ENCODE measurements at places on chromosomes 6 and 20.

GRCh38 chr20:16914277-16914676 is 166.1 kb downstream of the OTOR start:
- DNase-seq, result no peak

DNA sequence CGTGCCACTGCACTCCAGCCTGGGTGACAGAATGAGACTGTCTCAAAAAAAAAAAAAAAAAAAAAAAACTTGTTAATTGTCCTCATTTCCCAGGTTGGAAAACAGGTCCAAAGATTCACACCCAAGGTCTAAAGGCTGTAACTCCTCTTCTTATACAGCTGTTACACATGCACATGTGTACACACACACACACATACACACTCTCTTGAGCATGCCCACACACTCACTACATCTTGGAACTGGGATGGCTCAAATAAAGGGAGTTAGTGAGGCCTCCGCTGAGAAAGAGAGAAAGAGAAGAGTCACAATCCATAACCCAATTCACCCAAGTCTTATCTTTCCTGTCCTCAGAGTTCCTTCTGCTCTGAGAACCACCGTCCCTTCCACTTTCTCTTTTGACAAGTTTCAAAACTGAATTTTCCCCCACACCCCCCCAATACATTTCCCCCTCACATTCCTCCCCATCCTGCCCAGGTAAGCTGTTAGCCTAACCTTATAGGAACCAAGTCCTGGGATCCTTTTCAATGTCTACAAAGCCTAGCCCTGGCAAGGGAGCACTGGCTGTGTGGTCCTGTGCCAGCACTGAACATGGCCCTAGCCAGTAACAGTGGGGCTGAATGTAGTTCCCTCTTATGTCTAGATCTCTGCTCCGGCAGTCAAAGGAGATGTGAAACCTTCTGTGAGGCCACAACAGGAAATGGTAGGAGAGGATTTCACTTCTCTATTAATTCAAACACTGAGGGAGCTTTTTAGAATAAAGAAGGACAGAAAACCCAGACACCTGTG is 3.2 kb upstream of the HLA-DMB start:
- no peak for DNase-seq

- DNase-seq, result no peak
These were observed 2.5 kb downstream of the CST7 start for GRCh38 chr20:24951536-24952083.

GRCh38 chr20:48921883-48922820 is 641 bp downstream of the ARFGEF2 start:
- DNase-seq, result no peak

DNA sequence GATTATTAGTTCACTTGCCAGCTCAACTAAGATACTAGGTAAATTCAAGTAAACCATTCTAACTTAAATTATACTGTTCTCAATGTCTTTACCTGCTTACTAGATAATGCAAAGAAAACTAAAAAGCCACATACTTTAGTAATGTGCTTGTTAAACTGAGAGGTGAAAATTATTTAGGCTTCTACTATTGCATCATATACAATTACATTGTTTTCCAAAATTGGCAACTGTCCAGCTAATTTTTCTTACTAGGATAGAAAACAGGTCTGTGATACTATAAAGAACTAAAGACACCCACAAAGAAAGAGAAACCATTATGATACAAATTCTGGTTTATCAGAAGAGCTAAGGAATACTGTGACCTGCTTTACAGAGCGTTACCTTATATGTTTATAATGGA is 45.6 kb upstream of the ALDH8A1 start:
- no peak for DNase-seq

- DNase-seq, result no peak
These were observed 16.7 kb downstream of the ACOT13 start for GRCh38 chr6:24683297-24684296.

DNA sequence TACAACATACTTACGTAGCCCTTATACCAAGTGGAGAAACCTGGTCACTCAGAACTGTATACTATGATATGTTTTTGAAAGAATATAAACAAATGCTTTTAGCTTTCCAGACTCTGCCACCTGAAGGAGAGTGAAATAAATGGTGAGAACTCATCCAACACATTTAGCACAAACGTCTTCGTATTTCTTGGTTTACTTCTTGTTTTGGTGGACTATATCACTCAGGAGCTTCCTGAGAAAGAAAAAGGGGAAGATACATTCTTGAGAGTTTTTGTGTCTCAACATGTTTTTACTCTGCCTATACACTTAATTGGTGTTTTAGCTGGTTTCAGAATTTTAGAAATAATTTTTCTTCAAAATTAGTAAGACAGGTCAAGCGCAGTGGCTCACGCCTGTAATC is 19.4 kb upstream of the CTAGE9 start:
- no peak for DNase-seq

DNA sequence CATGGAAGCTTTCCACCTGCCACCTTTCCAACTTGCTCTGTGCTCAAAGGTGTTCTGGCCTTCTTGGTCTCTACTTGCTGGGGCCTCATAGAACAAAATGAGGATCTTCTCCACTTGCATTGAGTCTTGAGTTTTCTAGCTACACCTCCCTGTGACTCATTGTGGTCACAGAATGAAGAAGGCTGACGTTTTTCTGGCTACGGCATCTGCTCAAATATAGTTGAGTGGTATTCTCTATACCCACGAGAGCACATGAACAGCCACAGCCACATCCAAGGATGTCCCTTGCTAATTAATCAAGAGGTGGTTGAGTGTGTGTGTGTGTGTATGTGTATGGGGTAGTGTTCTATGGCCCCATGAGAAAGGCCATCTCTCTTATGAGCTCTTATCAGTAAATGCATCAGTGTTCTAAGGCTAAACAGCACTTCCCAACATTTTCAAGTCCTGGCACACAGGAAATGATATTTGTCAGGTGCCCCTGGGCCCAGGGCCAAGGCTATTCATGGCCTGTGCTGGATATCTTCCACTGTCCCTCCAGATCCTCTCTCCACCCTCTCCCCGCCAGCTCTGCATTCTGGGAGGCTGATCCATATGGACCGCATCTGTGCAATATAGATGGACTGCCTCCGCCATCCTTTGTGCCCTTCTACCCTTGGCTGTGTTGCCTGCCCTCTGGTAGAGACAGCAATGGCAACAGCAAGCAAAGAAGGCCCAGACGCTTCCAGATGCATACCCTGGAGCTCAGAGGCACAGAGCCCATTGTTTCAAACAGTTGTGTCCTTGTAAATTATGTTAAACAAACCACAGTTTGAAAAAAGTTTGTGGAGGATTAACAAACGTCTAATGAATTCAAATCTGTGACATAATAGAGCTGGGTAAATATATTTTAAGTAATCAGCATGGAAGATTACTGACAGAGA is 150.2 kb downstream of the LRFN2 start:
- no peak for DNase-seq

DNA sequence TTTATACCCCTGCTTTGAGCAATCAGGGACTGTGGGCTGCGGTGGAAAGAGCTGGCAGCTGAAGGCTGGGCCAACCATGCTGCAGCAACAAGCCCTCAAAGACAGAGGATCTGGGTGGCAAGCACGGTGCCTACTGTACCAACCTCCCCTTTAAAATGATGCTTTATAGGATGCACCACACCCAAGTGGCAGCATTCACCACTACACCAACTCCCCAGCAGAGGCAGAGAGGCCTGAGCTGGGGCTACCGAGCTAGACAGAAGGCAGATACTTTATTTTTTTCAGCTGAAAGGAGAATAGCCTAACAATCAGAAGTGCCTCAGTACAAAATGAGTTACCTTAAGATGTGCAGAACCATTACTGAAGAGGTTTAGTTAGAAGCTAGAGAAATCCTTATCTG is 31.4 kb downstream of the KIF16B start:
- DNase-seq, result no peak

DNA sequence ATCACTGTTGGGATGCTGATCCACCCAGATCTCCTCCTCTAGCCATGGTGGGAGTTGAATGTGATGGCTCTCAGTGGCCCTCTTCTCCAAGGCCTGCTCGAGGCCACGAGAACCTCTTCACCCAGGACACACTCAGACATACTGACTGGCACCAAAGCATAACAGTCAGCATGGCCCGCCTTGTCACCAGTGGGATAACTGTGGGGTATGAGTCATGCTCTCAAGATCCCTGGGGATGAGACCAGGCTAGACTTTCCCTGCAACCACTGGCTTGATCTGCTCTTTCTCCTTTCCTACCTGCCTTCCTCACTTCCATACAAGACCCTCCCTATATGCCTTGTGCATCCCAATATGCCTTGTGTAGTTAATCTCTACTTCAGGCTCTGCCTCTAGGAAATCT is 66.8 kb downstream of the RIN2 start:
- no peak for DNase-seq

DNA sequence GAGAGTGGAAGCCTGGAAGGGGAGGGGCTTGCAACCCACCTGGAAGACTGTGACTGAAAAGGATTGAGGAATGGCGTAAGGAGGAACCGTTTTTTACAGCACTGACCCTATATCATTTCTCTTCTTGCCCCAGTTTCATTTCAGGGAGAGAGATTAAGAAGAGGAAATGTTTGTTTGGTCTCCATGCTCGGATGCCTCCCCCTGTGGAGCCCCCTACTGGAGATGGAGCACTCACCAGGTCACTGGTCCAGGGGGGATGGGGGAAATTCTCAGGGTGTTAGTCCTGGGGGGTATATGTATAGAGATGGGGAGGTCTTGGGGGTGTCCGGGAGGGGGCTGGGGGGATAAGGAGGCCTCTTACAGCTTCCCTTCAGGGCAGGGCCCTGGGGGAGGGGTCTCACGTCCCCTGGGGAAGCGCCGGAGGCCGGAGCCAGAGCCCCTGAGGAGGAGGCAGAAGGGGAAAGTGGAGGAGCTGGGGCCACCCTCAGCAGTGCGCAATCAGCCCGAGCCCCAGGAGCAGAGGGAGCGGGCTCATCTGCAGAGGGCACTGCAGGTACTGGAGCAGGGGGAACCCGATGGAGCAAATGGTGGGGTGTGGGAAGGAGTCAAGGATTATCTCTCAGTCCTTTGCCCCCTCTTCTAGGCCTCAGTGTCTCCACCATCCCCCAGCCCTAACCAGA is 3.2 kb downstream of the CUTA start:
- DNase-seq, result no peak

GRCh38 chr6:84967389-84967788 is 203.0 kb upstream of the TBX18 start:
- no peak for DNase-seq

DNA sequence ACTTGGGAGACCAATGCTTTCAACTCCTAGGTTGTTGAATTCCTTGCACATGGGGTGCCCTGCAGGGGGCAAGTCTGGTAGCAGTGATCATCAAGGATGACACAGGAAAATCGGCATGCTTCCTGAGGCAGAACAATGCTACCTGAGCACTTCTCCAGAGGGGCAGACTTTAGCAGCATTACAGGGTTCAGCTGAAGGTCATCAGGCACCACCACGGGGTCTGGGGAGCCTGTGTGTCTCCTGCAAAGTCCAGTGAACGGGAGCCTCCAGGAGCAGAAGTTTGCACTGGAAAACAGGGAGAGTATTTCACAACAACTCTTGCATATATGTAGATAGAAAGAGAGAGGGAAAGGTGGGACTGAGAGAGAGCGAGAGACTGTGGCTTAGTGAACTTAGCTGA is 10.2 kb downstream of the VSX1 start:
- DNase-seq, result peak; percentile 19

DNA sequence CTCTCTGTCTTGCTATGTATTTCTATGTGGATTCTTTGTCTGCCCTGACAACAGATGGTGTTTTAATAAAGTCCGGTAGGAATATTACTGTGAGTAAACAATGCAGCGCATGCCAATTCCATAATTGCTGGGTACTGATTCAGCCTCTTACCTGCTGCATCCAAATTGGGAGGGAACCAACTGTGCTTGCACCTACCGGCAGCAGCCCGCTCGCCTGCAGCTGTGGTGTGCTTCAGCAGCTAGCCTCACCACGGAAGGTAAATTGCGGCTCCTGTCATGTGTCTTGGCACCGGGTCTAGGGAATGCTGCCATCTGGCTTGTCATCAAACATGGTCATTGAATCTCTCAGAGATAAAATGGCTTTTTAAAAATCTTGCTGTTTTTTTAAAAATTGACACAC is 704.8 kb upstream of the SLC35B3 start:
- peak; percentile 77 for DNase-seq

DNA sequence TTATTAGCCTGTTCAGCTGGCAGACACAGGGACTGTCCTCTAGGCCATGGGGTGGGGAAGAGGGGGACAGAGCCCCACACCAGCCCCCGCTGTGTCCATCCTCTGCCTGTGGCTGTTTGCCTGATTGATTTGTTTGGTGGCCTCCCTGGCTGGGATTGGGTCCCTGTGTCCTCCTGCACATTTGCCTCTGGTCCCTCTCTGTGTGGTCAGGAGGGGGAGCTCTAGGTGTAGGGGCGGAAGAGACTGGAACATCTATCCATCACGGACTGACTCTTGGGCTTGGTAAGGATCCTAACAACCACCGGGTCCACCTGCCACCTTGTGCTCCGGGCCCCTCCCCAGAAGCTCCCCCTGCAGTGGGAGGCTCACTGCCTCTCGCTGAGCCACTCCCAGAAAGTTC is 38.4 kb upstream of the CCDC167 start:
- DNase-seq, result no peak

DNA sequence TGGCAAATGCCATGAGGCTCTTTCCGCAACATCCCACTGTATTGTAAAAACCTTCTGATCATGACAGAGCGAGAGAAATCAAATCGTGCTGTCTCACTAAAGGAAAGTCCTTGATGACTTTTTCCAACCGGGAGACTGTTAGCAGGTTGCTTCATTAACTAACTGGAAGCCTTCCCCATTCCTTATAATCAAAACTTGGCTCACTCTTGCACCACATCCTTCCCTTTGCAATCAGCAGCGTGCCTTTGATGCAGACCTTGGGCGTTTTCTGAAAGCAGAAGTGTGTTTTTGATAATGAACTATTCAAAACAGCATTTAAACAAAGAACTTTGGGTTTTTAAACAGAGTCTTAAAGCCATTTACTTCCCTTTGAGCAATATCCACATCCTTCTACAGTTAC is 96.2 kb upstream of the CNR1 start:
- DNase-seq, result no peak

DNA sequence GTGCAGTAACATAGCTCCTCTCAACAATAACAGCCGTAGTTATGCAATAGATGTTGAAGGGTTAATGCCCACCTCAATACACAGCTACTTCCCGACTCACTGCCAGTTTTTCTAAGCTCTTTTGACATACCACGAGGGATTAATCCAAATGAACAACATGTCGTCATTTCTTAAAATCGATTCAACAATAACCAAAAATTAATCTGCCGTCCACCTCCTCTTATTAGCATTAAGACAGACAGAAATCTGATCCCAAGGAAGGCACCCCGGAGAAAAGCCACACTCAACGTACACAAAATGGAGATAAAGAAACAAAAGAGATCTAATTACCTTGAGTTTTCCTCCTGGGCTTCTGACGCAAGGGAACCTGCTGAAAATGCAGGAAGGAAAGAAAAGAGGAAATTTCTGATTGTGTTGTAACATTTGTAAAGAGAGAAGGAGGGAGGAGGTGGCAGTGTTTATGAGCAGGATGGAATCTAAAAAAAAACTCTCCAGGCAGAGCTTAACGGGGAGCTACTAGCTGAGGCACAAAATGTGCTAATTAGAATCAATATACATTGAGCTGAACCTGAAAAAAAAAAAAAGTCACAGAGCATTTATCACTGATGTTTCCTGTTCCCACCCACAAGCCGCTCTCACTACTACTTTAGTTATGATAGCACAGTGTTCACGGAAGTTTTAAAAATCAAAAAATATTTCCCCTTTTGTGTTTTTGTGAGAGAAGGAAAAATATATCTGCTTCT is 109.3 kb downstream of the IPCEF1 start:
- DNase-seq, result no peak

- no peak for DNase-seq
These were observed 75.3 kb downstream of the SLC23A2 start for GRCh38 chr20:4925842-4926530.
